ENCODE measurements at places on chromosomes 2 and 18.

- DNase-seq = no peak
These were observed 782.3 kb downstream of the LRP1B start for GRCh38 chr2:141348481-141348880.

- no peak for DNase-seq
These were observed 41.8 kb upstream of the CTAGE1 start for GRCh38 chr18:22459491-22459890.

DNA sequence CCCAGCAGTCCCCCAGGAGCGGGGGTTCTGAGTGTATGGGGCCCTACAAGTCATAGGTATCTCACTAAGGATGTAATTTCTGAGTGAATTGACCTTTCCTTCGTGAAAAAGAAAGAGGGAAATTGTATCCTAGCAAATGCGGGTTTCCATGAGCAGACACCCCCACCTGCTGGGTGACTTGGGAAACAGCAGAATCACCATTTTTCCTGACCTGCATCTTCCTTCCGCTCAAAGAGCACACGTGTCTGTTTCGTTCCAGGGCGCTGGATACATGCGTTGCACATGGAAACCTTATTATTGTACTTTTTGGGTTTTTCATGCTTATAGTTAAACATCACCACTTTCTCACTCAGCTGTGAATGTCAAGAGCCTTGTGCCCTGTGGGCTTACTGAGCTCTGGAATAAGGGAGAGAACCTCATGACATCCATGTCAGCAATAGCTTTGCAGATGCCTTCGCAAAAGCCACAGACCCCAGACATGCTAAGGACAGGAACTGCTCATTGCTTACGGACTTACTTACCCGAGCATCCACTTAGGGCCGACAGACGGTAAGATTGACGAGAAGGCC, 132.8 kb downstream of the TPO start:
- DNase-seq = no peak

GRCh38 chr18:2337552-2338141, 233.7 kb downstream of the METTL4 start:
- DNase-seq = peak; percentile 41

GRCh38 chr2:110124939-110125691, 9.5 kb upstream of the MALL start:
- DNase-seq = no peak

DNA sequence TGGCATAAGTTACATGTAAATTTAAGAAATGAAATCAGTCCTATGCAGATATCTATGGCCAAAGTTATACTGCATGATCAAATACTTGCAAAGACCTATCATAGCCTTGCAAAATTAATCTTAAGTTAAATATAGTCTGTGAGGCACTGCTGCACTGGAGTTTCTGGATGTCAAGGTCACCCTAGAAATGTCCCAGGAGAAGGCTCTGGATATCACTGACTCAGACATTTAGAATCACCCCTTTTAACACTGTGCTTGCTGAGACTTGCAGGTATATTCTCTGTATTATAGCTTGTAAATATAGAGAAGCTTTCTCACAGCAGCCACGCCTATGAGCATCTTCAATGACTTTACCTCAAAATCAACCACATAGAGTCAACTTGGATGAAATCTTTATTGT, 51.5 kb downstream of the ETAA1 start:
- DNase-seq = no peak

- DNase-seq = no peak
These were observed 73.5 kb downstream of the COLEC12 start for GRCh38 chr18:427005-427404.

DNA sequence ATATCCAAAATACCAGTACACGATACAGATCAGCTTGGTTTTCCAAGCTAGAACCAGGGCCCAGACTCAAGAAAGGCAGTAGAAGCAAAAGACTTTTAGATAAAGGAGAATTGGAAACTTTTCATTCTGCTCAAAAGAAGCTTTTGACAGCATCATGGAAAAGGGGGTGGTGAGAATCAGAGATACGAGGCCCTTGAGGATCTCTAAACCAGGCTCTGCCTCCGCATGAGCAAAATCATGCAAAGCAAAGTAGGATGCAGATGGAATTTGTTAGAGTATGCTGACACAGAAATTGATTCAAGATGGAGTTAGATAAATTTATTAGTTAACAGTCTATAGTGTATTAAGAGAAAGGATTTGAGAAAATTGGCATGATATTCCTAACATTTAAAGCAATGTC, 39.8 kb downstream of the FAM98A start:
- no peak for DNase-seq

GRCh38 chr2:220002251-220002650, 374.8 kb downstream of the SLC4A3 start:
- DNase-seq = no peak

DNA sequence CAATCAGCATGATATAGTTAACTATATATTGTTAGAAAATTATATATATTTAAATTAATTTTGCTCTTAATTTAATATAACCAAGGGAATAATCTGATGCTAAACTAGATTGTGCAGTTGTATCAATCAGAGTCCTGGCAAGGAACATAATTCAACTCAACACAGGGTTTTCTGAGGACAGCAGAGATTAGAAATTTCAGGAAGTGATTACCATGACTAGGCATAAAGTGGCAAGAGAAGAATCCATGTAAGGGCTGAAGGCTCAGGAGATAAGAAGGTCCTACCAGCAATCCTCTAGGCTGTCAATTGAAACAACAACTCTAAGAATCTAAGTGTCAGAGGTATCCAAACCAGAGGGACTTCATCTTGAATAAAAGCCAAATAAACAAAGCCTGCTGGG, 807.8 kb downstream of the DSC3 start:
- no peak for DNase-seq

DNA sequence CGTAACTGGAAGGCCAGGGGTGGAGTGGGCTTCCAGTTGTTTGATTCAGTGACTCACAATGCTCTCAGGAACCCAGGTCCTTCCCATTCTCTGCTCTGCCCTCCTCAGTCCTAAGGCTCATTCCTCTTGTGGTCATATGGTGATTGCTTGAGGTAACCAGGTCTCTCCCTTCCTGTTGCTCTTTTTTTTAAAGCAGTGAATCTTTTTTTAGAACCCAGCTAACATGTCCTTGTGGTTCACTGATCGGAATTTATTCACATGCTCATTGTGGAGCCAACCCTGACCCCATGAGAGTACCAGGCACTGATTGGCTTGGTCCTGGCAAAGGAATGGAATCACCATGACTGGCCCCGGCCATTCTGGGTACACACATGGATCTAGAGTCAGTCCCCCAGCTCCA, 7.4 kb downstream of the THNSL2 start:
- DNase-seq = no peak

- no peak for DNase-seq
These were observed 28.9 kb upstream of the TOGARAM2 start for GRCh38 chr2:28951910-28952835.

DNA sequence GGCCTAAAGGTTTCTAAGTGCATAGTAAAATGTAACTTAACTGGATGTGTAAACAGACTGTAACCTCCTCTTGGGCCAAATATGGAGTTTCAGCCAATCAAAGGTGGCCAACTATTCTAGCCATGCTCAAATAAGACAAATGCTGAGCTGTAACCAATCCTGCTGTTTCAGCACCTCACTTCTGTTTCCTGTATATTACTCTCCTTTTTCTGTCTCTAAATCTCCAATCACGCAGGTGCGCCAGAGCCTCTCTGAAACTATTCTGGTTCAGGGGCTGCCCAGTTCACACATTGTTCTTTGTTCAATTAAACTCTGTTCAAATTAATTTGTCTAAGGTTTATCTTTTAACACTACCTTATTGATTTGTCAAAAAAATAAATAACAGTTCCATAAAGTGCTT, 532.7 kb upstream of the DCC start:
- DNase-seq = no peak

Data from activated T-cell treated with anti-CD3 and anti-CD28 coated beads for 4 hours (primary cell).